Occipital lobe (tissue), 3 donors: ENCODE measurements at places on chromosomes 11 and 22. TPM values are rescaled to one million over a fixed set of nuclear protein-coding genes. Genes with fewer than 3 reads are reported as not detected.

The P2RY2 gene
- total RNA-seq, result not detected

- DNase-seq, result no peak
These were observed 325.8 kb downstream of the OPCML start for GRCh38 chr11:133206313-133207005.

GRCh38 chr22:47107431-47107830, 345.0 kb downstream of the TBC1D22A start:
- no peak for DNase-seq

GRCh38 chr22:27493796-27494195, 307.8 kb downstream of the MN1 start:
- DNase-seq, result no peak

- DNase-seq, result no peak
These were observed 195.2 kb downstream of the NAV2 start for GRCh38 chr11:19907839-19908238.

GRCh38 chr11:27011560-27012233, 17.8 kb downstream of the FIBIN start:
- DNase-seq, result no peak

The SMTNL1 gene
- not detected for total RNA-seq

DNA sequence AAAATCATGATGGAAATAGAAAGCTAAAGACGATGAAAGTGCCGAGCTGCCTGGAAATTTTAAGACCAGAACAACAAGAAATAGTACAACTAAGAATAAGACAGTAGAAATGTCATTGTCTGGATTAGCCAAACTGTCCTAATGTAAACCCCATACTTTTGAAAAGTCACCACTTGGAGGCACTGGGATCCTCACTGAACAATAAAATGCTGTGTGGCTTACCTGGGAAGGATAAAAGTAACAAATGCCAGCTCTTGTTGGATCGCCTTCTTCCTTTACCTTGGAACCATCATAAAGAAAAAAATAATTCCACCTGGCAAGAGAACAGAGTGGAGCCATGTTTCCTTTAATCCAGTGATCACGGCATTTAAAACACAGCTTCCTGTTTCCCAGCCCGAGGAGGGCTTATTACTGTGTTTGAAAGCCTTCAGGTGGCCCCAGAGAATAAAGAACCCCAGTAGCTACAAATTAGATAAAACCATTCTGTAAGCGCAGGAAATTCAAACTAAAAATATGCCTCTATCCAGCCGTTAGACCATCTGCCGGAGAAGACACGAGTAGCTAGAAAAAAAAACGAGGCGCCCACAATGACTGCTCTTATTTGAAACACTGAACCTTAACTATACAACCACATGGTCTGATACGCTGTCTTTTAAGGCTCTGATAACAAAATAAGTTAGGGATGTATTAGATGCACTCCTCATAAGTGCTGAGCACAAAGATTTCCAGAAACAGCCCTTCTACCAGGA, 4.4 kb downstream of the HPS4 start:
- no peak for DNase-seq

DNA sequence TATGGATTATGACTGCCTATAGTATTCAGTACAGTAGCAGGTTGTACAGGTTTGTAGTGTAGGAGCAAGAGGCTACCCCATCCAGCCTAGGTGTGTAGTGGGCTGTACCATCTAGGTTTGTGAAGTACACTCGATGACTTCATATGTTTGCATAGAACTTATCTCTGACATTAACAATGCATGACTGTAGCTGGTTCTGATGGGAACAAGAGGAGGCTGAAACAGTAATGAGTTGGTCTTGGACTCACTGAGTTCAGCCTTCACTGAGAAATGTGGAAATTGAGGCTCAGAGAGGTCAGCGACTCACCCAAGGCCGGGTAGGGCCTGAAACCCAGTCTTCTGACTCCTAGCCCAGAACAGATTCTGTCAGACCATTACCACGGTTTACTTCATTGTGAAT, 13.0 kb downstream of the MYO7A start:
- no peak for DNase-seq

The ZFTA gene
- 90.3 TPM for total RNA-seq

GRCh38 chr11:59668950-59669610, at the start of gene PATL1:
TSS of gene PATL1 (minus strand) at chr11:59669037. CDS start at chr11:59668895, 142 bp downstream.
- DNase-seq, result peak; percentile 98

The HINFP gene
- total RNA-seq, result 21.7 TPM

The SLC1A2 gene
- total RNA-seq, result 228 TPM

- DNase-seq, result peak; percentile 65
These were observed 93.9 kb downstream of the INSC start for GRCh38 chr11:15208378-15209222.

The CRYBA4 gene
- total RNA-seq, result not detected

The TMEM121B gene
- total RNA-seq, result 10.0 TPM

GRCh38 chr22:45503050-45503815, 550 bp downstream of the FBLN1 start:
- DNase-seq, result no peak

GRCh38 chr11:69131644-69132300, 24.0 kb upstream of the SMIM38 start:
- no peak for DNase-seq
